T-helper 2 cell treated with Interferon-gamma antibody and Interleukin-4, amounts not matched to agents 5 μg/mL and 100 μg/mL, for 36 hours (primary cell): ENCODE measurements at places on chromosomes 5 and 9.

- H3K36me3 ChIP-seq, result no peaks in the 10 kb centered on the region
- H3K4me1 ChIP-seq, result no peaks in the 10 kb centered on the region
Measured at GRCh38 chr5:109252731-109253130, 157.0 kb downstream of the PJA2 start.

- peaks cover 5% of the 10 kb centered on the region for H3K4me1 ChIP-seq
- peaks cover 2% of the 10 kb centered on the region for H3K27me3 ChIP-seq
- H3K4me3 ChIP-seq, result no peak overlapping the region
- no peak overlapping the region for H3K27ac ChIP-seq
Measured at GRCh38 chr9:122051351-122052321, 41.5 kb downstream of the TTLL11 start.

- H3K27me3 ChIP-seq, result no peaks in the 10 kb centered on the region
- no peaks in the 10 kb centered on the region for H3K36me3 ChIP-seq
- H3K4me3 ChIP-seq, result no peak overlapping the region
- no peak overlapping the region for H3K27ac ChIP-seq
Measured at GRCh38 chr5:156037151-156037909, 289.6 kb upstream of the SGCD start.

GRCh38 chr9:34998266-34998665, 8.7 kb downstream of the DNAJB5 start:
- no peak overlapping the region for H3K27ac ChIP-seq
- H3K27me3 ChIP-seq, result no peaks in the 10 kb centered on the region
- peaks cover 7% of the 10 kb centered on the region for H3K4me1 ChIP-seq
- no peak overlapping the region for H3K4me3 ChIP-seq

DNA sequence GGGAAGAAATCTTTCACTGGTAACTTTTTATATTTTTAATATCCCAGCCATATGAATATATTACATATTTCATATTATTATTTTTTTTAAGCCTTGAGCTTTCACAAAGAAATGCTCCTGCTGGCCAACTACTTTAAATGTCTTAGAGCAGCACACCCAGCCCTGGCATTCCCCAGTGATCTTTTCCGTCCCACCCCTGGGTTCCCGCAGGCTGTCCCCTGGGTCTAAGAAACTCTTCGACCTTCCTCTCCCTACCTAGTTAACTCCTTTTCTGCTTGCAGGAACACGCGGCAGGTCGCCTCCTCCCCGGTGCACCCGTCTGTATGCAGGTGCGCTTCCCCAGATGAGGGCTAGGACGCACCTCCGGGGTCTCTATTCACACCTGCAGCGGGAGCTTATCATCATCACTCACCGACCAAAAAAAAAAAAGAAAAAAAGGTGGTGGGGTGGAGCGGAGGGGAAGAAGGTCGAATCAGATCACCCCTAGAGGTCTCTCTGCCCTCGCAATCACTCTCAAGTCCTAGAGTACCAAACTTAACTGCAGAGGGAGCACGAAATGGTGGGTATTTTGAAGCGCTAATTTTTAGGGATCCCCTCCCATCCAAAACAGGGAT, 696 bp downstream of the ZFP62 start:
- peak overlapping the region; percentile 90 for H3K4me3 ChIP-seq
- no peak for DNase-seq
- H3K27me3 ChIP-seq, result no peaks in the 10 kb centered on the region
- H3K4me1 ChIP-seq, result peaks cover 12% of the 10 kb centered on the region
- H3K36me3 ChIP-seq, result peaks cover 20% of the 10 kb centered on the region

GRCh38 chr5:33491941-33492340, 51.2 kb downstream of the TARS1 start:
- no peak overlapping the region for H3K27ac ChIP-seq
- H3K36me3 ChIP-seq, result no peaks in the 10 kb centered on the region
- no peaks in the 10 kb centered on the region for H3K4me1 ChIP-seq

- no peaks in the 10 kb centered on the region for H3K36me3 ChIP-seq
- H3K4me1 ChIP-seq, result no peaks in the 10 kb centered on the region
- H3K27ac ChIP-seq, result no peak overlapping the region
Measured at GRCh38 chr9:100673249-100673648, 95.4 kb downstream of the CAVIN4 start.

DNA sequence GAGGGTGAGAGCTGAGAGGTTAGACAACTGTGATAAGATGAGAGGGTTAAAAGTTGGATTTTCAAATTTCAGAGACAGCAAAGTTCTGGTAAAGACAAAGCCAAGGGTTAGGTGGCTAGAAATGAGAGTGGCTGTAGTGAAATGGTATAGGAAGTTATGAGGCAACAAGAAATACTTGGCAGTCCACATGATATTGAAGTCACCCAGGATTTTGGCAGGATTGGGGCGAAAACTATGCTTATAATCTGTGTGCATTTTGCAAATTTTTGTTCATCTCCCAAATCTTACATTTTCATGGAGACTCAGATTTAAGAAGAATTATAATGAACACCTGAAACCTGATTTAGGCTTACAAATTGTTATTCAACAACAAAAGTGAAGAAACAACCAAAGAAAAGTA, 35.6 kb downstream of the C9 start:
- H3K27ac ChIP-seq, result no peak overlapping the region
- no peaks in the 10 kb centered on the region for H3K4me1 ChIP-seq
- no peaks in the 10 kb centered on the region for H3K36me3 ChIP-seq

DNA sequence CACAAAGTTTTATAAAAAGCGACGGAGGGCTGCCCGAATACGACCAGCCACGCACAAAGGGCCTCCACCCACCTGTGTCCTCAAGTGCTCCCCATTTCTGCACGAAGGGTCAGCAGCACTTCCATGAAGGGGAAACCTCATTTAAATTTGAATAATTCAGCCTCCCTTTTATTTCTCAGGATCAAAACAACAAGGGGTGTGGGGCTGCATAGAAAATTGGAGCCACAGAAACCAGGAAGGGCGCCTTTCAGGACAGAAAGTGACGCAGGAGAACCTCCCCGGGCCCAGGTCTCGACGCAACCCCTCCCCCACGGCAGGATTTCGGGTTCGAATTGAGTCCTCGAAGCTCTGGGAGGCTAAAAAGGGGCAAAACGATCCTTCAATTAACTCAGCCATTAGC, 2.1 kb downstream of the NRARP start:
- peaks cover 4% of the 10 kb centered on the region for H3K4me1 ChIP-seq
- H3K27ac ChIP-seq, result no peak overlapping the region
- no peaks in the 10 kb centered on the region for H3K36me3 ChIP-seq
- H3K4me3 ChIP-seq, result peak overlapping the region; percentile 39
- no peak for DNase-seq
- H3K27me3 ChIP-seq, result peaks cover 36% of the 10 kb centered on the region

DNA sequence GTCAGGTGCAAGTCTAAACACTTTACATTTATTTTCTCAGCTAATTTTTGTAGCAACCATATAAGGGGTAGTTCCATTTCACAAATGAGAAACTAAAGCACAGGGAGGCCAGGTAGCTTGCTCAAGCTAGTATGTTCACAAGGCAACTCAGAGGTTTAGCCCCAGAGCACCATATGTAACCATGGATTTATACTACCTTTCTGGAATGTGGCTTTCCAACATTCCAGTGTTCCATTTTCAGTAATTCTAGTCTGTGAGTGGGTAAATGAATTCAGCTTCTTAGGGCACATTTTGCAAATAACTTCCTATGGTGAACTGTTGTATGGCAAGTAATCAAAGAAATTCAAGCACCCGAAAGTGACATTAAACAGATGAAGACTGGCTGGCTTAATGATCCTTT, 25.0 kb upstream of the CAST start:
- H3K36me3 ChIP-seq, result no peaks in the 10 kb centered on the region
- peaks cover 14% of the 10 kb centered on the region for H3K4me1 ChIP-seq

- H3K4me1 ChIP-seq, result peaks cover 5% of the 10 kb centered on the region
- H3K27ac ChIP-seq, result no peak overlapping the region
- DNase-seq, result no peak
- H3K36me3 ChIP-seq, result no peaks in the 10 kb centered on the region
Measured at GRCh38 chr5:150561192-150561512, 53.2 kb downstream of the NDST1 start.

GRCh38 chr9:31119890-31120454, 1264.5 kb upstream of the ACO1 start:
- H3K36me3 ChIP-seq, result no peaks in the 10 kb centered on the region
- H3K27ac ChIP-seq, result no peak overlapping the region
- no peak overlapping the region for H3K4me3 ChIP-seq
- DNase-seq, result no peak
- H3K27me3 ChIP-seq, result no peaks in the 10 kb centered on the region

- peaks cover 10% of the 10 kb centered on the region for H3K27me3 ChIP-seq
- H3K4me3 ChIP-seq, result no peak overlapping the region
- no peaks in the 10 kb centered on the region for H3K36me3 ChIP-seq
- H3K4me1 ChIP-seq, result peaks cover 31% of the 10 kb centered on the region
Measured at GRCh38 chr5:132003170-132003744, 8.2 kb downstream of the ACSL6 start.

- DNase-seq, result no peak
- no peaks in the 10 kb centered on the region for H3K27me3 ChIP-seq
- H3K4me1 ChIP-seq, result no peaks in the 10 kb centered on the region
Measured at GRCh38 chr9:78756813-78757510, 460.0 kb downstream of the PSAT1 start.

DNA sequence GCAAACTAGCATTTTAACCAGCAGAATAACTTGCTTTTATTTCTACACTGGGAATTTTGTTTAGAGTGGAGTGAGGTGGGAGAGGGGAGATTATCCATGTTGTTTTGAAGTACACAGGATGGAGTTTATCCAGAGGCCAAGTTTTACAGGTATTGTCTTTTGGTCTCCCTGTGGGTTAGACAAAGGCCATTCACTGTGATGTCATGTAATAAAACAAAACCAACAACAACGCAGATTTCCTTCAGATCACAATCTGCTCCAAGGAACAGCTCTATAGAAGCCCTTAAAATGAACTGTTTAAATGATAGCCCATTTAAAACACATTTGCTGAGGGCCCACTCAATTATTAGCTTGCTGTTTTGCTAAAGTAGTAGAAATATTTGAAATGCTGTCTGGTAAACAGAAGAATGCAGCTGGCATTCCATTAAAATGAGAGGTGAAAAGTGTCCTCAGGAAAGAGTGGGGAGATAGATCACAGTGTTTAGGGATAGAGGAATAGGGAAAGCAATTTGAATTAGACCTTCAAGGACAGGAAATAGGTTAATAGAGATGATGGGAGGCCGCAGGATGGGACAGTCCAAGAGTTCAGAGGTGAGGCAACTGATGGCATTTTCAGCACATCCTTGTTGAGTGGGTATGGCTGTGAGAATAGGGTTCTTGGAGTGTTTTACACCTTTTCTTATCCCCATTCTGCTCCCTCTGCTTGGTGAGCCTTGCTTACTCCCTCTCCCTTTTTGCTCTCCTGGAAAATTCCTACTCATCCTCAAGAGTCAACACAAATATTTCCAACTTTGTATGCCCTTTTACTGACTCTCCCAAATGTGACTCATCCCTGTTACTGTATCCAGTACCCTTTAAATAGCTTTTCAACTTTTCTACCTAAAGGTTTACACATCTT, 140.1 kb upstream of the NR3C1 start:
- H3K36me3 ChIP-seq, result peaks cover 1% of the 10 kb centered on the region
- no peak overlapping the region for H3K4me3 ChIP-seq
- H3K27ac ChIP-seq, result no peak overlapping the region

DNA sequence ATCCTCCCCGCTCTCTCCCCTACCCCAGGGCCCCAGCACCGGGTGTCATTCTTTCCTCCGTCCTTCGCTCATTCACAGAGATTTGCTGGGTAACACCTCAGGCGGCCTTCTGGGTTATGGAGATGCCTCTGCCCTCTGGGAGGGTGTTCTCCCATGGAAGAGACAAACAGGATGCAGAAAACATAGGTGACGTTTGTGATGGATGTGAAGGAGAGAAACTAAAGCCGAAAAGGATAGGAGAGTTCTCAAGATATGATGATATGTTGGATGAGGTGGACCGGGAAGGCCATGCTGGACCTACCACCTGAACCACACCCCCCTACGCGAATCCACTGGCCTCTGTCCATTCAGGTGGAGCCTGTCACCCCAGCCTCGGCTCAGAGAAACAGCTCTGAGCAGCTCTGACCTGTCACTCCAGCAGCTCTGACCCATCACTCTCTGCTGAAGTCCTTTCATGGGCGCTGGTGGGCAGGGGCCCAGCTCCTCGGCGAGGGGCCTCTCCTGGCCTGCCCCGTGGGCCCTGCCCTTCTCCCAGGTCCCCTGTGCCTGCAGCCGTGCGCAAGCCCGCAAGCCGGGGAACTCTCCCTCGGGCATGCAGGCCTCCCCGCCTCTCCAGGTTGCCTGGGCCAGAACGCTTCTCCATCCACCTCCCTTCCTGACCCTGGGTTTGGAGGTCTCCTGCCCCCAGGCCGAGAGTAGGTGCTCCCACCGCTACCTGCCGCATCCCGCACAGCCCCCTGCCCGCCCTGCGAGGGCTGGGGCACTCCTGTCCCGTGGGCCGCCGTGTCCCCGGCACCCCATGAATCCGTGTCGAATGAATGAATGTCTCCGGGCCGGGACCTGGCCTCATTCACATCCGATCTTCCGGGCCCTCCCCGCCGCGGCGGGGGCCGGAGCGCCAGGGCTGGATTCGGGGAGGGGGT, 717 bp upstream of the NCS1 start:
- peaks cover 3% of the 10 kb centered on the region for H3K36me3 ChIP-seq
- H3K27ac ChIP-seq, result no peak overlapping the region
- peak overlapping the region; percentile 44 for H3K4me3 ChIP-seq
- H3K4me1 ChIP-seq, result peaks cover 4% of the 10 kb centered on the region
- H3K27me3 ChIP-seq, result peaks cover 41% of the 10 kb centered on the region
- DNase-seq, result no peak

GRCh38 chr9:9752722-9753121, 860.1 kb downstream of the PTPRD start:
- H3K27ac ChIP-seq, result no peak overlapping the region
- no peak for DNase-seq
- H3K4me1 ChIP-seq, result no peaks in the 10 kb centered on the region
- no peaks in the 10 kb centered on the region for H3K27me3 ChIP-seq

- no peak for DNase-seq
- H3K27ac ChIP-seq, result no peak overlapping the region
- no peak overlapping the region for H3K4me3 ChIP-seq
- no peaks in the 10 kb centered on the region for H3K36me3 ChIP-seq
- no peaks in the 10 kb centered on the region for H3K4me1 ChIP-seq
Measured at GRCh38 chr9:133709015-133709611, 29.0 kb downstream of the SARDH start.

DNA sequence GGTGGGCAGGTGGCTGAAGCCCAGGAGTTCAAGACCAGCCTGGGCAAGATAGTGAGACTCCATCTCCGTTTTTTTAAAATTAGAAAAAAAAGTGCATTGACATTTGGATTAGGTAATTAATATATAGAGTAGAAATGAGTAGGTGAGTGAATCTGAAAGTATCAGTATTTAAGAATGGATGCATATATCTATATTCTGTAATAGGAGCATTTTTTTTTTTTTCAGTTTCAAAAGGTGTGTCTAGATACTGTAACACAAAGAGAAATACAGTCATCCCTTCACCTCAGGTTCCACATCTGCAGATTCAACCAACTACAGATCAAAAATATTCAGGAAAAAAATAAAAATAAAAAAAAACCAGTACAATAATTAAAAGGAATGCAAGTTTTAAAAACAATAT, 50.8 kb downstream of the RBM27 start:
- DNase-seq, result no peak
- H3K36me3 ChIP-seq, result peaks cover 43% of the 10 kb centered on the region
- peaks cover 6% of the 10 kb centered on the region for H3K4me1 ChIP-seq
